ENCODE measurements at places on chromosomes 12 and 14. TPM values are rescaled to one million over a fixed set of nuclear protein-coding genes. Genes with fewer than 3 reads are reported as not detected.

Gene LRTM2
- not detected for total RNA-seq

Gene PKP2
- total RNA-seq, result not detected

Gene BCL2L2
- 3.2 TPM for total RNA-seq

Gene OTOGL
- not detected for total RNA-seq

Gene C12orf54
- total RNA-seq, result not detected

DNA sequence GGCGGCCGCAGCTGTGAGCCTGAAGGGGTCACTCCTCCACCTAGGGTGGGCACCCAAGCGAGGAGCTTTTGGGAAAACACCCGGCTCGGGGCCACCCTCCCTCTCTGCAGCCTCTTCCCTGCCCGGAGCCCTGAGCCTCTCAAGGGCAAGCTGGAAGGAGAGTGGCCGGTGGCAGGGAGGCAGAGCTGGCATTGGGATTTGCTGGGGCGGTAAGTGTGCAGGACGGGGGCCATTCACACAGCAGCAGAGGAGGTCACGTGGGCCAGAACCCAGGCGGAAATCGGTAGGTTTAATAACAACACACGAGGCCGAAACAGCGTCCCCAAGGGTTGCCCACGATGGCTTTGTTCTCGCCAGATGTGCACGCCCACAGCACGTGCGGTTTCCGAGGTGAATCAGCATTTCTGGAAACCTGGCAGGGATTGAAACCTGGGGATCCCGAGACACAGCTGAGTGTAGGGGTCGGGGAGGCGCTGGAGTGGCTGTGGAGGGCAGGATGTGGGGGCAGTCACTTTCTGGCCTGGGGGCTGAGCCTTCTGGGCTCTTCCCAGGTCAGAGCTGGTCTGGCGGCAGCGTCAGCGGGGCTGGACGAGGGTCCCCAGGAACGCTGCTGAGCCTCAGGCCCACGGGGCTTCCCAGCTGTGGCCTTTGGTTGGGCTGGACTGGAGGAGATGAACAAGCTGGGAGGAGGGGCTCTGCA is 23.5 kb downstream of the NOC4L start:
- peak overlapping the region; percentile 71 for H3K27ac ChIP-seq
- peaks cover 2% of the 10 kb centered on the region for H3K27me3 ChIP-seq
- no peak for DNase-seq

Gene NPFF
- total RNA-seq, result not detected

DNA sequence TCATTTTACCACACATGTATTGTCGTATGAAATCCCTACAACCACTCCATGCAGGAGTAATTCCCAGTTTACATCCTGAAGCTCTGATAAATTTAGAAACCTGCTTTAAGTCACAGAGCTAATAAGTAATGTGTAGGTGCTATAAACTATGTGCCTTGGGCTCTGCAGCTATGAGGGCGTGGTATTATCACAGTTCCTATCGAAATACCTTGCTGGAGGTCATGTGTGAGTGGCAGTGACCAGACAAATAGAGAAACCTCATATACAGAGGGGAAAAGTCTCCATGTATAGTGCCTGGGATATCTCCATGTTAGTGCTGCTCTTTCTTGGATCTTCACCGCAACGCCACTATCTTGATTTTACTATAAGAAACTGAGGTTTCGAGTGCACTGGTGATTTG is 883 bp upstream of the TBC1D15 start:
- H3K27me3 ChIP-seq, result peaks cover 3% of the 10 kb centered on the region
- H3K4me3 ChIP-seq, result peak overlapping the region; percentile 87
- peaks cover 34% of the 10 kb centered on the region for H3K4me1 ChIP-seq

Gene KIF26A
- total RNA-seq, result 0.50 TPM

GRCh38 chr12:108531929-108532848 is 17.1 kb downstream of the FICD start:
- no peaks in the 10 kb centered on the region for H3K27me3 ChIP-seq
- H3K4me3 ChIP-seq, result no peak overlapping the region
- peaks cover 7% of the 10 kb centered on the region for H3K4me1 ChIP-seq
- H3K36me3 ChIP-seq, result peaks cover 58% of the 10 kb centered on the region
- no peak for DNase-seq

Gene FSCB
- total RNA-seq, result not detected

DNA sequence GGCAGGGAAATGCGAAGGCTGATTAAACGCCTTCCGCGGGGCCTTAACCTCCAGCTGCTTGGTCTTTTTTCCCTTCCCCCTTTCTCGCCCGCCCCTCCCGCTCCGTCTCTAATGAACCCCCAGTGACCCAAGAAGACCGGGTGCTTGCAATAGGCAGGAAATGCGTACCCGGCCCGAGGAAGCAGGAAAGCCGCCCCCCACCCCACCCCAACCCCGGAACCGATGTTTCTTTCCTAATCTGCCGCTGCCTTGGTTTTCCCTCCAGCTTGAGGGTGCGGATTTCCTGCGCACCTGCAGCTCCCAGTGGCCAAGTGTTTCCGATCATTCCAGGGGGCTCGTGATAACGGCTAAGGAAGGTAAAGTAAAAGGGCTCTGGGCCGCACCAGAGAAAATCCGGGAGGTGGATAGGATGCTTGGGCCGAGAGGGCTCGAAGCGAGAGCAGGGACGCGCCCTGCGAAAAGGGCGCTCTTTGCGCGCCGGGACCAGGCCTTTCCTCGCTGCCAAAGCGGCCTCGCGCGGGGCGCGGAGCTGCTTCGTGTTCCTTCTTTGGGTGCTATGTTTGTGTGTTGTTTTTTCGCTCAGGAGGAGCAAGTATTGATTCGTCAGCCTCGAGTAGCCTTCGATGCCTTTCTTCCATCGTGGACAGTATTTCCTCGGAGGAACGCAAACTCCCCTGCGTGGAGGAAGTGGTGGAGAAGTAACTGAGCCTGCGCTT is 983 bp downstream of the MYF6 start:
- no peaks in the 10 kb centered on the region for H3K4me1 ChIP-seq
- no peak overlapping the region for H3K4me3 ChIP-seq

Gene RDH11
- total RNA-seq, result 37.9 TPM

Gene SMOC1
- total RNA-seq, result not detected

- no peaks in the 10 kb centered on the region for H3K27me3 ChIP-seq
- H3K4me3 ChIP-seq, result no peak overlapping the region
- peaks cover 16% of the 10 kb centered on the region for H3K4me1 ChIP-seq
- no peak for DNase-seq
- H3K36me3 ChIP-seq, result no peaks in the 10 kb centered on the region
- H3K27ac ChIP-seq, result no peak overlapping the region
Observed at GRCh38 chr14:56147986-56148901, 30.0 kb downstream of the PELI2 start.

GRCh38 chr12:67534681-67535080 is 113.9 kb upstream of the DYRK2 start:
- H3K4me3 ChIP-seq, result no peak overlapping the region
- H3K27ac ChIP-seq, result no peak overlapping the region
- H3K36me3 ChIP-seq, result no peaks in the 10 kb centered on the region
- H3K27me3 ChIP-seq, result no peaks in the 10 kb centered on the region
- DNase-seq, result no peak
